ENCODE measurements at places on chromosomes 16 and 17.

GRCh38 chr16:68642436-68643101 is 2.5 kb upstream of the CDH3 start:
- peak overlapping the region; percentile 22 for H3K4me3 ChIP-seq
- DNase-seq: peak; percentile 42
- no peaks in the 10 kb centered on the region for H3K36me3 ChIP-seq
- H3K27me3 ChIP-seq: no peaks in the 10 kb centered on the region
- peaks cover 10% of the 10 kb centered on the region for H3K4me1 ChIP-seq

DNA sequence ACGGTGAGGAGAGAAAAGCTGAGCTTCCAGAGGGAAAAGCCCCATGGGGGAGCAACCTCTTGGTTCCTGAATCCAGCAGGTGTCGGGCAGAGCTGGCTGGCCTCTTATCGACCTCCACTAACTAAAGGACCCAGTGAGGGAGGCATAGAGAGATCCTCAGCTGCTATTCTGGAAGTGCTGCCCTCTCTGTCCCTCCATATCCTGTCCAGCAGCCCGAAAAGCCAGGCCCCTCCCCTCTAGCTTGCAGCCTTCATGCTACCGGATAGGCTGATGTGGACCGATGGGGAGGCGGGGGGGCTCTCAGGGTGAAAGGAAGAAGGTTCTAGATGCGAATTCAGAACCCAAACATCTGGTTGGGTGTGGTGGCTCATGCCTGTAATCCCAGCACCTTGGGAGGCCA is 24.9 kb downstream of the MXRA7 start:
- H3K27me3 ChIP-seq: no peaks in the 10 kb centered on the region
- DNase-seq: no peak
- no peaks in the 10 kb centered on the region for H3K36me3 ChIP-seq
- peak overlapping the region; percentile 83 for H3K27ac ChIP-seq
- H3K4me3 ChIP-seq: no peak overlapping the region

DNA sequence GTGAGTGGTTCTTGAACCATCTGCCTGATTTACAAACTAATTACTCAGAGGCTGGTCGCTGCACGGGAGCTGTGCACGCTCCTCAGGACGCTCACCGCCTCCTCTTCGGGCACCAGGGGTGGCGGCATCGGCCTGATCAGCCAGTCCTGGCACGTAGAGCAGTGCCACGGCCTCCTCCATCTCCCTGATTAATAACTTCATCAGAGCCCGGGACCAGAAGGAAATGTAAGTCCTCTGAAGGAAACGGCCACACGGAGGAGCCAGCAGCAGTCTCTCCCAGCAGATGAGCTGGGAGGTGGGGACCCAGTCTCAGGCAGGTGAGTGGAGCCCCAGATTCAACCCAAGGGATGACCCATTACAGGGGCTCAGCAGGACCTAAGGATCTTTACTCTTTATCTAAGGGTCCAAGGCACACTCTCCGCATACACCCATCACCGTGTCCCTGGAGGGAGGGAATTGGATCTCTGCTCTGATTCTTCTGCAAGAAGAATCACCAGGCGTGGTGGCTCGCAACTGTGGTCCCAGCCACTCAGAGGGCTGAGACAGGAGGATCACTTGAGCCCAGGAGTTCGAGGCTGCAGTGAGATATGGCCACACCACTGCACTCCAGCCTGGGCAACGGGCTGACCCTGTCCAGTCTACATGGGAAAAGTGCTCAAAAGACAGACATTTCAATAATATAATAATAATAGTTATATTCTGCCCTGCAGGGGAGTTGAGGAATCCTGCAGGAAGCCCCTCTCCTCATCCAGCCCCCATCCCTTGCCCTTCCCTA is 366.5 kb downstream of the SEC14L1 start:
- no peak overlapping the region for H3K27ac ChIP-seq
- peak; percentile 9 for DNase-seq
- H3K27me3 ChIP-seq: no peaks in the 10 kb centered on the region

DNA sequence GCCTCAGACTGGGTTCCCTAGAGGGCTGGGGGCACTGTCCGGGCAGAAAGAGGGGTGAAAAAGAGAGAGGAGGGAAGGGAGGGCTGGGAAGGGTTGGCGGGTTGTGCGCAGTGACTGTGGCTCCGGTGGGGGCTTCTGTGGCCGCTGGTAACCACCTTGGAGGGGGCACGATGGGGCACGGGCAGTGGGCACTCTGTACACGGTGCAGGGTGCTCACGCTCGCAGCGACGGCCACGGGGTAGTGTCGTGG is 588 bp downstream of the PLLP start:
- no peak for DNase-seq
- peak overlapping the region; percentile 43 for H3K4me3 ChIP-seq
- H3K27me3 ChIP-seq: no peaks in the 10 kb centered on the region
- peaks cover 8% of the 10 kb centered on the region for H3K4me1 ChIP-seq
- no peaks in the 10 kb centered on the region for H3K36me3 ChIP-seq

GRCh38 chr17:72763981-72764380 is 328.5 kb downstream of the SLC39A11 start:
- no peak for DNase-seq
- H3K4me1 ChIP-seq: no peaks in the 10 kb centered on the region
- no peak overlapping the region for H3K4me3 ChIP-seq
- H3K27ac ChIP-seq: no peak overlapping the region

DNA sequence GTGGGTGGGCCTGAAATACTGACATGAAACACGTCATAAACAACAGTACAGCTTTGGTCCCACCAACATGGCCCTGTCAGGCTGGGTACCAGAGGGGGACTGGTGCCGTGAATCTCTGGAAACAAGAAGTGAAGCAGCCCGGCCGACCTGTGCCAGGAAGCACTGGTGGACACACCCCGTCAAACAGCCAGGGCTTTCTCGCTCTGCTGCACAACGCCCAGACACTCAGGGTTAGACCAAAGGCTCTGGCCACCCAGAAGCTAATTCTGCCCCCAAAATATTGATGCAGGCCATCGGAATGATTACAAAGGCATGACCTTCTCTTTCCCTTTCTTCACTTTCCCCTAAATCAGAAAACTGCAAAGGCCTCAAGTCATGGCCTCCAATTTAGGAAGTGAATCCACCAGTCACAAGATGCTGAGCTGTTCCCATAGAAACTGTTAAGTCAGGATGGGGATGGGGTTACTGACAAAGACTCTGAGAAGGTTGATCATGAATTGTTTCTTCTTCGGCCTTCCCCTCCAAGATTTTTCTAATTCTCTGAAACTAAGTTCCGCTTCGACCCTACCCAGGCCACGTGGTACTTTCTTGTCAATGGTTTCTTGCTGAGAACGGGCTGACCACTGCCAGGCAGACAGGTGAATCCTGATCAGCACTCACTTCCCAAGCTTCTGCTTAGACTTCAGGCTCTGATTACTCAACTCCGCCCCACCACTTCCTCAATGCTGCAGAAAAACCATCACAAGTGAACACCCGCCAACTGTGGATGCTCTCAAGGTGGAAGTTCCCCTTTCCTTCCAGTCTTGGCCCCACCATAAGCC is 6.7 kb downstream of the PITPNA start:
- H3K4me1 ChIP-seq: no peaks in the 10 kb centered on the region
- no peaks in the 10 kb centered on the region for H3K36me3 ChIP-seq
- H3K4me3 ChIP-seq: no peak overlapping the region

DNA sequence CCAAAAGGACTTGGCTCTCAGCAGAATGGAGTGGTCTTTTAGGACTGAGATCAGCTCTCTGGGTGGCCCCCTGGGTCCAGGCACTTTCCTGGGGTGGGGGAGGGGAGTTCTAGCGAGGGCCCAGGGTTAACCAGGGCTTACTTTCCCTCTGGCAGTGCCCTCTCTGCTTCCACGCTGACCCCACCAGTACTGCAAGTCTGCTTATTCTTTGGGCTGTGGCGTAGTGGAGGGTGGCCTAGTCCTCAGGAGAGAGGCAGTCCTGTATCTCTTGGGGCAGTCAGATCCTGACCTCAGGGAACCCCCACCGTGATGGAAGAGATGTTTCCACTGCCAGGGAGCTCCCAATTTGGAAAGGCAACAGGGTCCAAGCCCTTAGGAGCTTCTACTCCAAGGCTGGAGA is 79.4 kb downstream of the CCDC182 start:
- no peak overlapping the region for H3K27ac ChIP-seq
- no peaks in the 10 kb centered on the region for H3K4me1 ChIP-seq
- H3K4me3 ChIP-seq: no peak overlapping the region
- peak; percentile 6 for DNase-seq

DNA sequence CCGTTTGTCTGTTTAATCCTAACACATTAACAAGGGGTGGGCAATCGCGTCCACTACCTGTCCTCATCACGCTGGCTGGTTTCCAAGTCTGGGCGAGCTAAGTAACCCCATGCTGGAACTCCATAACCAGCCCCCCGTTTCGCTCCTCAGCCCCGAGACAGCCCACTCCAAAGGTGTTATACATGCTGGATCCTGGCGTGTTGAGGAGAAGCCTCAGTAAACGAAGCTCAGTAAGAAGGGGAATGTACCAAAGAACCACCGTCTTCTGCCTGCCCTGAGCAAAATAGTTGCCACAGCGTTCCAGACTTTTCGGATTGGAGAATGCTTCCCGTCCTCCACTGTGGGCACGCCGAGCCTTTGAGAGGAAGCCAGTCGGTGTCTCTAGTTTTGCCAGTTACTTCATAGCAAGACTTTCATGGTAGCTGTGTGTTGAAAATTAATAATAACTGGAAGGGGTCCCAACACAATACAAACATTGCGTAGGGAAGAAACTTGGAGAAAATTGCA is 16.1 kb upstream of the C17orf78 start:
- DNase-seq: peak; percentile 73
- peak overlapping the region; percentile 54 for H3K4me3 ChIP-seq
- H3K27ac ChIP-seq: peak overlapping the region; percentile 85
- H3K36me3 ChIP-seq: no peaks in the 10 kb centered on the region

- no peak for DNase-seq
- H3K27ac ChIP-seq: no peak overlapping the region
- no peak overlapping the region for H3K4me3 ChIP-seq
- H3K36me3 ChIP-seq: no peaks in the 10 kb centered on the region
- no peaks in the 10 kb centered on the region for H3K27me3 ChIP-seq
Observed at GRCh38 chr17:35073991-35074627, 10.6 kb upstream of the RFFL start.

DNA sequence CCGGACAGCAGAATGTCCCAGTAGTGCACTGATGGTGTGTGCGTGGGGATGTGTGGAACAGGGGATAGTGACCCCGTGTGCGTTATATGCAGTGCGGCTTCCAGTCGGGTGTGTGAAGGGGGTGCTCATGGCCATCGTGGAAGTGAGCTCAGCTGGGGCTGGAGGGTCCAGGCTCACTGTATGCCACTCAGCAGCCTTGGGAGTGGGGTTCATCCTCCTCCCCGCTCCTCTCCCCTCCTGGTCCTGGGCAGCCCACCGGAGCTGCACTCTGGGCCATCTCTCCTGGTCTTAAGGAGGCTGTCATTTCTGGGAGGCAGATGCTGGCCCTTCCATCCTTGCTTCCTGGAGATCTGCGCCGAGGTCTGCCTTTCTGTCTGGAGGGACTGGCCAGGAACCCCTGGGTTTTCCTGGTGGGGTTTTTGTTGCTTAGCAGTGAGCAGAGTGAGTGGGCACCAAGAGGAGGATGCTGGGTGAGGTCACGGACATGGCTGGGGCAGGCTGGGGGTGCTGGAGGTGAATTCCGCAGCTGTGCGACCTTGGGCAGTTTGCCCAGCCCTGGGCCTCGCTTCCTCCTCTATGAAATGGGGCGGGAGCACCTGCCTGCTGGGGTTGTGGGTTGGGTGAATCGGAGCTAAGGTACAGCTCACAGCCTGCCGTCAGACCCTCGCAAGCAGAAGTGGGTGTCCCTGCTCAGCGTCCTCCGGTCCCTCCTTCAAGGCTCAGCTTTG is 164.1 kb downstream of the SEC14L1 start:
- H3K4me3 ChIP-seq: no peak overlapping the region
- H3K27ac ChIP-seq: no peak overlapping the region
- H3K36me3 ChIP-seq: no peaks in the 10 kb centered on the region
- H3K27me3 ChIP-seq: no peaks in the 10 kb centered on the region
- DNase-seq: no peak

- no peaks in the 10 kb centered on the region for H3K27me3 ChIP-seq
- H3K4me3 ChIP-seq: no peak overlapping the region
- H3K4me1 ChIP-seq: no peaks in the 10 kb centered on the region
Observed at GRCh38 chr16:54585094-54585997, 298.8 kb upstream of the IRX3 start.

GRCh38 chr17:1227917-1228780 is 42.1 kb upstream of the BHLHA9 start:
- peak overlapping the region; percentile 11 for H3K27ac ChIP-seq
- no peaks in the 10 kb centered on the region for H3K36me3 ChIP-seq
- peak overlapping the region; percentile 38 for H3K4me3 ChIP-seq
- peaks cover 22% of the 10 kb centered on the region for H3K4me1 ChIP-seq

DNA sequence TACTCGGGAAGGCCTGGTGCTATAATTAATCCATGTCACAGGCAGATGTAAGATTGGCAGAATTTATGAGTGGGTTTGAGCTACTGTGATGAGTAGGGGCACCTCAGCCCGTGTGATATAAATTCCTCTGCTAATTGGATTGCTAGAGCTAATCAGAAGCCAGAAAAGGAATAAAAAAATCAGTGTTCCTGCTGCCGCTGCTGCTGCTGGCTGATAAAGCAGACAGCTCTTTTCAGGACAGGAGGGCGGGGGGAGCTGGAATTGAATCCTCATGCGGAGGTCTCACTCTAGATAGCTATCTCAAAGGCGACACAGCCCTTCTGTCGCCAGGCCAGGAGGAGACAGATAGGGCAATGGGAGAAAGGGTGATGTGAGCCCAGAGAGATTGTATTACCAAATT is 182.7 kb upstream of the ZFHX3 start:
- no peak overlapping the region for H3K4me3 ChIP-seq
- no peaks in the 10 kb centered on the region for H3K27me3 ChIP-seq
- no peak overlapping the region for H3K27ac ChIP-seq
- no peak for DNase-seq
- H3K36me3 ChIP-seq: no peaks in the 10 kb centered on the region

- H3K27me3 ChIP-seq: no peaks in the 10 kb centered on the region
- DNase-seq: no peak
- H3K4me1 ChIP-seq: peaks cover 3% of the 10 kb centered on the region
Observed at GRCh38 chr17:64256913-64257807, 5.9 kb downstream of the TEX2 start.

- DNase-seq: peak; percentile 81
- H3K27ac ChIP-seq: peak overlapping the region; percentile 93
- no peaks in the 10 kb centered on the region for H3K27me3 ChIP-seq
- peaks cover 42% of the 10 kb centered on the region for H3K4me1 ChIP-seq
Observed at GRCh38 chr17:77319211-77320043, 178.7 kb downstream of the SEC14L1 start.

GRCh38 chr17:79979221-79979741 is 56.4 kb downstream of the TBC1D16 start:
- H3K4me3 ChIP-seq: no peak overlapping the region
- H3K36me3 ChIP-seq: no peaks in the 10 kb centered on the region
- no peaks in the 10 kb centered on the region for H3K27me3 ChIP-seq
- no peaks in the 10 kb centered on the region for H3K4me1 ChIP-seq

DNA sequence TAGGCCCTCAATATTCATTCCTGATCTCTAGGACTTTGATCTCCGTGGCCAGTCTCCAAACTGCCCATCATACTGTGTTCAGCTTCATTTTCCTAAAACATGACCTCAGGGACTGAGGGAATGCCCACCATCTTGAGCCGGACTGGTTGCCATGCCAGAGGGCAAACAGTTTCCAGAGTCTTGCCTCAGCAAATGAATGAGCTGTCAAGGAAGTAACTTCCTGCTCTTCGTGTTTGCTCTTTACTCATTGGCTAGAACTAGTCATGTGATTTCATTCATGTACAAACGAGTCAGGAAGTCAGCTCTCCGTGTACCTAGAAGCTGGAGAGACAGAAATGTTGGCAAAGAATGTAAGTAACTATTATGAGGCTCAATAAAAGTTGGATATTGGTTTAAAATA is 50.2 kb downstream of the ANKFN1 start:
- no peak overlapping the region for H3K4me3 ChIP-seq
- H3K4me1 ChIP-seq: no peaks in the 10 kb centered on the region
- H3K27ac ChIP-seq: no peak overlapping the region
- no peaks in the 10 kb centered on the region for H3K36me3 ChIP-seq
- no peak for DNase-seq
